H9 (cell line): ENCODE measurements at places on chromosomes 11 and 22. TPM values are rescaled to one million over a fixed set of nuclear protein-coding genes. Genes with fewer than 3 reads are reported as not detected.

DNA sequence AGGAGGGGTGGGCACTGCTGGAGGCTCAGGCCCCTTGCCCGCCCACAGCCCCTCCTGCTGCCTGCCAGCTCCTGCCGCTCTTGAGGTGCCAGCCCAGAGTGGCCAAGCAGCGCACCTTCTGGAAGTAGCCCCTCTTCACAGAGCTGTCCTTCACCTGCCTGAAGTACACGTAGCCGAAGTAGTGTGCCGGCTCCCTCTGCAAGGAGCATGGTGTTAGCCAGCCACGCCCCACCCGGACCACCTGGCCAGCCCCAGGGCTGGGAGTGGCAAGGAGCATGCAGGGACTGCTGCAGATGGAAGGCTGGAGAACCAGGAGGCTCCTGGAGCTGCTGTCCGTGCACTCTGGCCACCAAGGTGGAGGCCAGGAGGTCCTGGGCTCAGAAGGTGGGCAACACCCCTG is 9.6 kb downstream of the DENND6B start:
- DNase-seq, result no peak

GRCh38 chr22:43389227-43389836 is 22.5 kb upstream of the MPPED1 start:
- no peak for DNase-seq

C11orf42 gene
- total RNA-seq, result not detected in 2 replicates

DNA sequence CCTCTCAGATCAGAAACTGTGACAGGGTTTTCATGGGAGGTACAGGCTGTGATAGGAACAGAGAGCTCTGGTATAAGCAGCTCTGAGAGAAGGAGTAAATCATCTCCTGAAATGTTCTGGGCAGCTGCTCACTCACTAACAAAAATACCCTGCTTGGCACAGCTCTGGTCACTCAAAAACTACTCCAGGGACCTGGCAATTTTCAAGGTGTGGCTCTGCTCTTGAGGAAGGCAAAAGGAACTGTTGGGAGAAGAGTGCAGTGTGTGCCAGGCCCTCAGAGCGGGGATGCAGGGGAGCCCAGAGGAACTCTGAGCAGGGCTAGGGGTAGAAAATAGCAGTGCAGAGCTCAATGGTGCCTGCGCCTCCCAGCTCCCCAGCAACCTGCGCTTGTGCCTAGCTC is 180.5 kb upstream of the ZBED5 start:
- DNase-seq, result no peak

DNA sequence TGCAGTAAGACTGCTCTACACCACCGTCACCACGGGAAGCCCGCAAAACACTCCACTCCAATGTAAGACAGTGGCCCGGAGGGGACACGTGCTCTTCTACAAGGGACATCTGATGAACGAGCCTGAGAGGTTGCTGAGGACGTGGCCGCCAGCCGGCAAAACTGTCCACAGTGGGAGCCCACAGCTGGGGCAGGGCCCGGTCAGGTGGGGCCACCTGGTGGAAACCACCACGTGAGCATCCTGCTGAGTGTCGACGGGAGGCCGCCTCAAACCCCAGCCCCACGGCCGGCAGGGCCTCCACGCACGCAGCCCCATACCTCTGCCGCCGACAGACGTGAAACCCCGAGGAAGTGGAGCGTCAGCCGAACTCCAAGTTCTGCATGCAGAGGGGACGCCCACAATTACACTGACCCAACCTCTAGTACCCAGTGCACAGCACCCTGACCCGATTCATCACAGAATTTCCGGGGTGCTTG is 42.6 kb downstream of the BRD1 start:
- no peak for DNase-seq

NXPE1 gene
- not detected in 2 replicates for total RNA-seq

GRCh38 chr11:123413636-123414035 is 16.4 kb upstream of the GRAMD1B start:
- no peak for DNase-seq

TRPC6 gene
- total RNA-seq, result 12.5 and 14.4 TPM in 2 replicates

AIFM3 gene
- total RNA-seq, result 1.9 and 2.3 TPM in 2 replicates

DERL3 gene
- total RNA-seq, result 9.0 and 9.8 TPM in 2 replicates

DNA sequence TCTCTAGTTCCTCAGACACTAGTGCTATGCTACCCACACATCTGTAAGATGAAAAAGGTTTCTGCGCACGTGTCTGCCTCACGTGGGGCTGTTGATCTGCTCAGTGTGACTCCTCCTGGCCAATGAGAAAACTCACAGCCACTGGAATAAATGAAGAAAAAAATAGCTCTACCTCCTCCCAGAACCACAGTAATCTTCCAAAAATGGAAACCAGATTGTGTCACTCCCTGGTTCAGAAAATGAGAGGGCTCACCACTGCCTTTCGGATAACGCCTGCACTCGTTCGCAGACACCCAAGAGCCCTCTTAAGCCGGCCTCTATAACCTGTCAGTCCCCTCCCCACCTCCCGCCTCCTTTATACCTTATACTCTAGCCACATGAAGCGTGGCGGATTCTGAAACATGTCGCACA is 5.1 kb downstream of the APBB1 start:
- DNase-seq, result no peak
